NT2/D1 (cell line): ENCODE measurements at places on chromosomes 2 and 18.

GRCh38 chr18:36299015-36299414 lies 1.5 kb downstream of the FHOD3 start:
- no peak for DNase-seq

GRCh38 chr2:232085826-232086425 lies 124.4 kb downstream of the DIS3L2 start:
- DNase-seq, result no peak

DNA sequence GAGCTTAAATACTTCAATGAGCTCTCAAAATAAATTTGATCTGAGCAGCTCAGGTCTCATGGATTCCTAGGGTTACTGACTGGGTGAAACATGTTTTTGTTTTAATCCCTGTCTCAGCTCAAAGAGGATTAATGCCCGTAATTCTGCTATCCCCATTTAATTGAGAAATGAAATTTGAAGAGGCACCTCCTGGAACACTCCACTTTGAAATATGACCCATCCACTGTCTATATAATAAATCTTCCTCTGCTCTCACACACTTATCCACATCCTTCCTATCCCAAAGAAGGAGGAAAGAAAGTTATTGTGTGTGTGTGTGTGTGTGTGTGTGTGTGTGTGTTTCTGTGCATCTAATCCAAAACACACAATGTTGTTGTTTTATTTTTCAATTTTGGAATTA lies 2082.4 kb upstream of the PIK3C3 start:
- DNase-seq, result no peak

DNA sequence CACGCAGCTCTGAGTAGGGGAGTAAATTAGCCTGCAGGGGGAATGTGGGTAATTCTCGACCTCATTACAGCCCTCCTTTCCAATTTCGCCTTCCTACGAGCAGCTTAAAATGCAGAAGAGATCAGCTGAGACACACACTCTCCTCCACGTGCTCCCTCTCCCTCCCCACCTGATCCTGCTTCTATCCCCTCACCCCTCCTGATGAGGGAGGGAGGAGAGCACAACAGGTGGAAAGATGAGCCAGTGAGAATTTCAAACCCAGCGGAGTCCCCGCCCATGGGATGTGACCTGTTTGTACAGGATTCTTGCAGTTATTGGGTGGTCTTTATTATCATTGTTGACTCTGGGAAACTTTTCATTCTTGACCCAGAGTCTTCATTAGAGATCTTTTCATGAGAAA lies 35.5 kb downstream of the DDX18 start:
- no peak for DNase-seq

- DNase-seq, result no peak
Observed at GRCh38 chr2:205496772-205497171, 185.5 kb upstream of the NRP2 start.

GRCh38 chr2:45256867-45257641 lies 247.8 kb upstream of the SIX2 start:
- peak; percentile 49 for DNase-seq

DNA sequence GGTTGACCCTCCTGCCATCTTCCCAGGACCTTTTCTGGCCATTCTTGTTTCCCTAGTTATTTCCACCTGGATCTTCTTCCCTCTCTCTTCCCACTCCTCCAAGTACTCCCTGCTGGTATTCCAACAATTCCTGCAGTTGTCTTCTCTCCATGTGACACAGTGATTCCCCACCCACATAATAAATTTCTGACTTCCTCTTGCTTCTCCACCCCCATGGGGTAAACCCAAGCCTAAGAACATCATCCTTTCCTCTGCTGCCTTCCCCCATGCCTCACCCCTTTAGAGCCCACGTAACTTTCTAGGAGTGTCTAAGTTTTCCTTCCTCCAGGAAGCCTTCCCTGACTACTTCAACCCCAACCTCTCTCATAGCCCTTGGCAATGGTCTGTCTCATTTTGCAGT lies 72.6 kb downstream of the CELF4 start:
- no peak for DNase-seq

DNA sequence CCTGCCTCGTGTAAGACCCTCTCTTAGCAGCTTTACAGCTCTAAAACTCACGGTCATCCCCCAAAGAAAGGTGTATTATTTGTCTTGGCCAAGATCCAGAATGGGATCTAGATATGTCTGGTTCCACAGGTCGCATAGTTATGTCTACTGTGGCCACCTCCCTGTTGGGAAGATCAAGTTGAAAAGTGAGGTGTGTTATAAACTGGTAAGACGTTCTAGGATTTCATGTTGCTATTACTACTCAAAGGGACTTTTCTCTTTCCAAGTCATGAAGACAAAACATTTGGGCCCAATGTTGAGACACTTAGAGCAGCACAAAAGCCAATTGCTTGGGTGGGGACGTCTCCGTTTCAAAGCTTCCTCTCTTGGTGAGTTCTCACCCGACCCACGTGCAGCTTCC lies 766.0 kb downstream of the RNF144A start:
- DNase-seq, result no peak

DNA sequence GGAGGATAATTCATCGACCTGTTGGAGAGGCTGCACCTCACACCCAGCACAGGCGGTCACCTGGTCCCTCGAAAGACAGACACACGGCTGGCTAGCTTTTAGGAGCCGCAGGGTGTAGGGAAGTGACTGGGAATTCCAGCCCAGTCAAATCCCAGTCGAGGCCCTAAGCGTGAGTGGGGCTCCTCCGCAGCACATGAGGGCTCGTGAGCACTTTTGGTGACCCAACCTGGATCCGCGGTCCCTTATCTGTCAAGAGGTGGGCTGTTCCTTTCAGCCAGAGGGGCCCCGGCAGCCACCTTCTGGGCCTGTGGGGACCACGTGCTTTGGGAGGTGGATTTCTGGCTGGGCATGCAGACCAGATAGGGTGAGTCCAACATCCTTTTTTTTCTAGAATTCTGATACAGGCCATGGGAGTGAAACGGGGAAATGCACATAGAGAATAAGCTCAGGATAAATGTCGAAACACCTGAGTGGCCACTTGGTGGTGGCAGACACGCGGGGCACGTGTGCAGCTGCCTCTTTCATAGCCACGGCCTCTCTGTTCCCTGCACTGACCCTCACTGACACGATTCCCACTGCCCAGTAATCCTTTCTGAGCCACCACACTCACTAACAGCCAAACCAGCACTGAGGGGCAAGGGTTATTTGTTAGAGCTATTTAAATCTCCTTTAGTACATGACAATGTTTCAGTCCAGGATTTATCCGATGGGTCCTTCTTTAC lies 148.4 kb upstream of the PXDN start:
- DNase-seq, result no peak

DNA sequence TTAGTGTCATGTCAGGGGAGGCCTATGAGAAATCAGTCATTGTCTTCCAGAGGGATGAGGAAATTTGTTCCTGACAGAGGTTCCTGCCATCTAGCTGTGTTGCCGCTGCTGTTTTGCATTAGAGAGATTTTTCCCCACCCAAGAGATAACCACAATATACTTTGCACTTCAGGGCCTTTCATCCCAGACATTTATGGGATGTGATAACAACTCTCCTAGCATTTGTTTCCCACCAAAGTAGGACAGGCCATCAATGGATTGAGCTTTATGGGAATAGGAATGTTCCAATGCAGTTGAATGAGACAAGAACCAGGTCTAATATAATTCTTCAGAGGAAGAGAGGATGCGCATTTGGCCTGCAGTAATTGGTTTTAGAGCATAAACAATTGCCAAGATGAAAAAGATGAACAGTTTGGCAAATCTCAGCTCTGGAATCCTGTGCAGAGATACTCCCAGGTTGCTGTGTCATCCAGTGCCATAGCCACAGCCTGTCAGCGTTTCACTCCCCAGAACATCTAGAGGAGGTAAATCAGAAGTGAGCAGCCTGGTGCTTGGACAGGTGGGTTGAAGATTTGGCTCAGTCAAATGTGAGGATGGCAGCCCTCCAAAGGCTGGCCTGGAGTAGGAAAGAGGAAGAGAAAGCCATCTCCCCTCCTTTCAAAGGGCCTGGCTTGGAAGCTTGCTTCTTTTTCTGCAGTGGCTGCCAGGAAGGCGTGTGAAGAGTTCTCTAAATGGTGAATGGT lies 93.7 kb upstream of the SETBP1 start:
- DNase-seq, result no peak

DNA sequence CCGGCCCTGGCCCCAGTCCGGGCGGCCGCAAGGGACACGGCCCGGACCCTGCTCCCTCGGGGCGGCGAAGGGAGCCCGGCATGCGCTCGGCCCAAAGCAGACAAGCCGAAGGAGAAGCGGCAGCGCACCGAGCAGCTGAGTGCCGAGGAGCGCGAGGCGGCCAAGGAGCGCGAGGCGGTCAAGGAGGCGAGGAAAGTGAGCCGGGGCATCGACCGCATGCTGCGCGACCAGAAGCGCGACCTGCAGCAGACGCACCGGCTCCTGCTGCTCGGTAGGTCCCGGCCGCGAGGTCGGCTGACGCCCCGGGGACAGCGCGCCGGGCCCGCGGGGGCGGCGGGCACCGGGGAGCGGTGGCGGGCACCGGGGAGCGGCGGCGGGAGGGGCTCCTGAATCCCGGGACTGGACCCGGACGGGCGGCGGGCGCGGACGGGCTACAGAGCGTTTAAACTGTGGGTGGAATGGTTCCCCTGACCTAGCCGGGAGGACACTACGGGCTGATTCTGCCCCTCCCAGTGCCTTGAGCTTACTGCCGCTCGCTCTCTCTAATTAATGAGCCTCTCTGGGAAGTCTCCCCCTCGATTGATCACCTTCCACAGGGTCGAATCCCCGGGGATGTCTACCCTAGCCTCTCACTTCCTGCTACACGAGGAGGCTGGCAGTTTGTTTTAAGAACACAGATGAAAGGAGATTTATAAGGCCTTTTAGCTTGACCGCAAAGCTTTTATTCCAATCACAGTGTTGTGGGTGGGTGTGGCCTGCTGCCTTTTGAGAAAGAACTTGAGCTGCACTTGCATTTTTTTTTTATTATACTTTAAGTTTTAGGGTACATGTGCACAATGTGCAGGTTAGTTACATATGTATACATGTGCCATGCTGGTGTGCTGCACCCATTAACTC lies 853 bp downstream of the GNAL start:
- no peak for DNase-seq

- no peak for DNase-seq
Observed at GRCh38 chr18:68769461-68769860, 28.4 kb upstream of the CCDC102B start.

- DNase-seq, result no peak
Observed at GRCh38 chr2:206456078-206456754, 12.9 kb downstream of the ADAM23 start.

GRCh38 chr2:164761737-164762460 lies 79.7 kb downstream of the COBLL1 start:
- no peak for DNase-seq

GRCh38 chr2:100599566-100599965 lies 36.8 kb downstream of the PDCL3 start:
- no peak for DNase-seq

GRCh38 chr18:44816477-44816876 lies 135.8 kb downstream of the SETBP1 start:
- DNase-seq, result no peak

DNA sequence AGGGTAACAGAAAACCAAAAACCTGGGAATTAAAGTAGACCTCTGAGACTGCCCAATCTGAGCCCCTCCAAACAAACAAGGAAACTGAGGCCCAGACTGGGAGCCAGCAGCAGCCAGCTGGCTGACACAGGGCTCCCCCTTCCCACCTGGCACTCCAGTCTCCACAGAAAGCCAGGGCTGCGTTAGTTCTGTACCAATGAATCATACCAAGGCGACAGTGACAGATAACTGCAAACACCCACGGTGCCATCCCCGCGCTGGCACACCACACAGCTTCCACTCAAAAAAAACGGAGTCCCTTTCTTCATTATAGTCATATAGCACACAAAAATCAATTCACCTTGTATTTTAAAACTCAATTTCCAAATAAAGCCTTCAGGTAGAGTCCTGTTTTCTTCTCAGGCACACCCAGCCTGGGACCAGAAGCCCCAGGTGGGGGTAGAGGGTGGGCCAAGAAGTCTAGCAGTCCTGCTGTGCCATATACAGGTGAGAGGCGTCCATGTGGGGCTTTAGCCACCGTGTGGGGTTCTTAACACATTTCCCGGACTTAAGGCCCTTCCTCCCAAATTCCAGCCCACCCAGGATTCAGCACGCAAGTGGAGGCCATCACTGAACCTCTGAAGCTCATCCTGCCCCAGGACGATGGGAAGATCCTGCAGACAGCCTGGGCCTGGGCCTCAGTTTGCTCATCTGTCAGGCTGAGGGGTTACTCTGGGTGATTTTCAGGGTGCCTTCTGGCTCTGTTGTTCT lies 1.2 kb downstream of the PER2 start:
- no peak for DNase-seq

DNA sequence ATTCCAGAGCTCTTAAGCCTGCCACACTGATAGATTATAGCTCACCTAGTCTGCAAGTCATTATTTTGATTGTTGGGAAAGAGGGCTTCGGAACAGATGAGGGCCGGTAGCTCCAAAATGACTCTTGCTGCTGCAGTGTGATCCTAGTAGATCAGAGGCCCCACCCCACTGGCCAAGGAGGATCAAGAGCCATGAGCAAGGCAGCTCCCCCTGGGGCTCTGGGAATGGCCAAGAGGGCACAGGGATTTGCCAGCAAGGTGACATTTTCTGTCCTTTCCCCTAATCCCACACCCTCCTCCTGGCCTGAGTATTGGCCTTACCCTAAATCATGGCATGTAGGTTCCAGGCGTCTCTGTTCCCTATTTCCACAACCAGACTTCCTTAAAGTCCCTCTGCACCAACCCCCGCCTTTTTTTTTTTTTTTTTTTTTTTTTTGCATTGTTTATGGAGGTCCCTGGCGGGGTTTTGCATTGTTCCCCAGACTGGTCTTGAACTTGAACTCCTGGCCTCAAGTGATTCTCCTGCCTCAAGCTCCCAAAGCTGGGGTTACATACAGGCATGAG lies 36.5 kb downstream of the EIF4E2 start:
- DNase-seq, result no peak

GRCh38 chr2:65500310-65501040 lies 68.1 kb upstream of the SPRED2 start:
- DNase-seq, result no peak

DNA sequence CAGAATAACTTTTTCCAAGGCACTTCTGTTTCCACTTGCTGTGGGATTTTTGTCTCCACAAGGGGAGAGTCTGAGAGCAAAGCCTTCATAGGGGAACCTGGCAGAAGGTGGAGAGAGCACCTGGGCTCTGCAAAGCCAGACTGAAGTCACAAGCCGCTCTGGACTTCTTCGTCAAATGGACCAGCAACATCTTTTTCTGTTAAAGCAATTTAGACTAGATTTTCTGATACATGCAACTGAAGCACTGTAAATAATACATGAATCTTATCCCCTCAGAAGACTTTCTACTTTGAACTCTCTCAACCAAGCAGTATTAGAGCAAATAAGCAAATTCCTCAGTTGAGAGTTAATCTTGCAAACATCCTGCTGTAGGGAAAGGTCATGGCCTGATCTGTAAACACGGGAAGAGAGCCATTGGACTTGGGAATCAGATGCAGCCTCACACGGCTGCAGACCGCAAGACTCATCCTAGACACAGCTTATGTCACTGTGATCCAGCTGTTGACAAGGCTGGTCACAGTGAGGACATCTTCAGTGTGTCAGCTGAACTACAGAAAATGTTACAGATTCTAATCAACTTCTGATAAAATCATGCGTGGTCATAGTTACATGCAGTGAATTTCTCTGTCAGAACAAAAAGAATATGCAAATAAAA lies 3.2 kb downstream of the SH3YL1 start:
- DNase-seq, result no peak

- no peak for DNase-seq
Observed at GRCh38 chr18:79513381-79514081, 117.8 kb downstream of the NFATC1 start.

- DNase-seq, result no peak
Observed at GRCh38 chr18:57576316-57576715, 10.2 kb downstream of the FECH start.

- DNase-seq, result no peak
Observed at GRCh38 chr2:20624884-20625485, 25.9 kb downstream of the HS1BP3 start.

GRCh38 chr2:75646090-75646582 lies 447 bp upstream of the MRPL19 start:
- no peak for DNase-seq
